ENCODE measurements at places on chromosomes 12 and 14.

GRCh38 chr14:50013198-50013918, 103.0 kb downstream of the VCPKMT start:
- DNase-seq, result no peak

DNA sequence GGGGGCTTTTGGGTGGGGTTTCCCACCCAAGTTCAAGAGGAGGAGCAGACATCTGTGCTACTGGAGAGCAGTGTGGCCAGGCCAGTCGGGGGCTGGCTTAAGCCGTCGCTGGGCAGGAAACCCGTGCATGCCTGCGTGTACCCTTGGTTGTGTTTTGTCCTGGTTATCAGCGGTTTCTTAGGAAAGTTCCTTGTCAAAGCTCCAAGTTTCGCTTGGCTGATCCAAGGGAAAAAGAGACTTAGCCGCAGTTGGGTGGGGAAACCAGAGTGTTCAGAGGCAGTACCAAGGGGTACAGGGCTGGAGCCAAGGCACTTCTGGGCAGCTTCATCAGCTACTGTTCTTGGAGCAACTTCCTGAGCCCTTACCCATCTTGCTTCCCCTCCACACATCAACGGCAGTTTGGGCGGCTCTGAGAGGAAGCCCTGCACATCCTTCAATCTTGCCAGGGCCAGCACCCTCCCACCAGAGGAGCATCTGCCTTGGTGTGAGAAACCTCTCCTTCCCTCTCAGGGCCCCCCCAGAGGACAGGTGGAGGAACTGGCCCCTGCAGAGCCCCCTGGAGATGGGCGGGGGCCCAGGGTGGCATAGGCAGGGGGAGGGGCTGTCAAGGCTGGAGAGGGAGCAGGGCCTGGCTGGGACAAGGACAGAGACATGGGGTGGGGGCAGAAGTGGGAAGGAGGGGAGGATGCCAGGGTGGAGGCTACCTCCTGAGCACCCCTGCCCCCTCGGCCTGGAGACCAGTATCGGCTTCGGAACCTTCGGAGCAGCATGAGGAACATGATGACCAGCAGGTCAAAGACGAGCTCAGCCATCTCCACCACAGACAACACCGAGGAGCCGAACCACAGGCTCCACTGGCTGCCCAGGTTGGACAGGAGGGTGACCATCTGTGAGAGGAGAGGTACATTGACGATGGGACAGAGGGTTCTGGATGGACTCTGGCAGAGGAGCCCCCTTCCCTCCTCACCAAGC, 5.8 kb upstream of the TNFRSF1A start:
- no peak for DNase-seq

DNA sequence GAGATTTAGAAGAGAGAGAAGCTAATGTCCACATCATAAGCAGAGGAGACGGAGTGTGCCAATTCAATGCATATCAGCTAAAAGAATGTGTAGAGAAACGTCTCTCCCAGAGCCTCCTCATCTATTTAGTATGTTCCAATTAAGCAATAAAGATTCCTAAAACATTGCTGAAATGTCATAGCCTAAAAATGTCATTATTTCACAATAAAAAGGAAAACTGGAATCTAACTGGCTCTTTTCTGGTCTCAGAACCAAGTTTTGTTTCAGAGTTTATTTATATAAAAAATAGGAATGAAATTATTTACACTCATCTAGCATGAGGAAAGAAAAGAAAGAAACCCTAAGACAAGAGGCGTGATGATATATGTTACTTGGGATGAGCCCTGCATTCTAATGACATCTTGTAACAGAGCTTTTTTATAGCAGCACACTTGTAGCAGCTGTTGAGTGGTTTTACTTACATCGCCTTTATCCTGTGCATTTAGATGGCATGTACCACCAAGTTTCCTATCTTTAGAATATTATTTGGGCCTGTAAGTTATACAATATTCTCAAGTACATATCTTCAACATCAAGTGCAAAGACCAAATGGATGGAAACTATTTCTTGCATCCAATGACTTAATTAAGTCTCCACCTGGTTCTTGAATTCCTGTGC, 266.3 kb upstream of the PRKD1 start:
- DNase-seq, result no peak

- no peak for DNase-seq
Measured at GRCh38 chr12:3542911-3543310, 51.9 kb downstream of the PRMT8 start.

GRCh38 chr12:1811281-1811947, 9.0 kb upstream of the LRTM2 start:
- peak; percentile 39 for DNase-seq

- no peak for DNase-seq
Measured at GRCh38 chr12:89864411-89864810, 155.8 kb upstream of the ATP2B1 start.

DNA sequence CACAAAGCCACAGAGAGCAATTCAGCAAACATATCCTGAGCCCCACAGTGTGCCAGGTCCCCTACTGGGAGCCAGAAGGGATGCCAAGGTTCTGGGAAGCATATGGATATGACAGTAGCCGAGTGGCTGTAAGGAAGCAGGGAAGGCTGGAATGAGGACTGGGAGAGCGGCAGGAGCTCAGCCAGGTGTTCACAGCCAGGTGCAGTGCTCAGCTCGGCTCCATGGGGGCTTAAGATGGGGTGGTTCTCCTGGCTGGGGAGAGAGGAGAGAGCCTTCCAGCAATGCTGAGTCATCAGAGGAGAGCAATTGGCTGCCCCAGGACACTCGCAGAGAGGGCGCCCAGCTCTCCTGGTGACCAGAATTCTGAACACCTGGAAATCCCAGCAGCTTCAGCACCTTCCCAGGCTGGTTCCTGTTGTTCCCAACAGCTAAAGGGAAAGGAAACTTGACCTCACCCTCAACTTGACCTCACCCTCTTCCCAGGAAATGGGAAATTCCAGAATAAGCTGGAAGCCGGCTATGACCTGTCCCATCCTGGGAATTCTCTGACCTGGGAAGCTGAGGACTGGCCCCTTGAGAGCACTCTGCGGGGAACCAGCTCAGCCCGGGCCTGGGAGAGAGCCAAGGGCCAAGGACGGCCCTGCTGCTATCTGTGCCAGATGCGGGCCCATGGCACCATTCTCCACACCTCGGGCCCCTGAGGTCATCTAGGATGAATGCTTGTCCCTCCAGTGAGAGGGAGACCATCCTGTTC, 34.6 kb downstream of the SLC6A12 start:
- DNase-seq, result no peak

DNA sequence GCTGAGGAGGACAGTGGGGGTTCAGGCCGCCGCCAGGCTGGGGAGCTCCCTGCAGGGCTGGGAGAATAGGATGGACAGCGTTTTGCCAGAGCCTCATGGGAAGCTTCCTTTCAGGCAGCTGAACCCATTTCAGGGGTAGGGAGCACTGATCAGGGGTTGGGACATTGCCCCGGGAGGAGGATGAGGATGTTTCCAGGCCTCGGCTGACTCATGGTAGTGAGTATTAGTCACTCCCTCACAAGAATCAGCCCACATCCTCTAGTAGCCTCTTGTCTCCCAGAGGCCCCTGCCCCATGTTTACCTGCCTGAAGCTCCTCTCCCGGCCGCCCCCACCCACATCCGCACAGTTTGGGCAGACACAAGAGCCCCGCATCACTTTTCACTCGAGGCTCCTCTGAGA, 89.8 kb downstream of the ZFP36L1 start:
- no peak for DNase-seq

DNA sequence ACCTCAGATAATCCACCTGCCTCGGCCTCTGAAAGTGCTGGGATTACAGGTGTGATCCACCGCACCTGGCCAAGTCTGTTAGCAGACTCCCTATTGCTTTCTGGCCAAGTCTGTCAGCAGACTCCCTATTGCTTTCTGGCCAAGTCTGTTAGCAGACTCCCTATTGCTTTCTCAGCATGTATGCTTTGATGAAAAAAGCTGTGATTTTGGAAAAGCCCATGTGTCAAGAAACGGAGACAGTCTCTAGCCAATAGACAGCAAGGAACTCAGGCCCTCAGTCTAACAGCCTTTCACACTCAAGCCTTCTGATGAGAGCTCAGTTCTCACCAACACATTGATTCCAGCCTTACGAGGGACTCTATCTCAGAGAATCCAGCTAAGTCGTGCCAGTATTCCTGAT, 158.8 kb upstream of the KRR1 start:
- no peak for DNase-seq

DNA sequence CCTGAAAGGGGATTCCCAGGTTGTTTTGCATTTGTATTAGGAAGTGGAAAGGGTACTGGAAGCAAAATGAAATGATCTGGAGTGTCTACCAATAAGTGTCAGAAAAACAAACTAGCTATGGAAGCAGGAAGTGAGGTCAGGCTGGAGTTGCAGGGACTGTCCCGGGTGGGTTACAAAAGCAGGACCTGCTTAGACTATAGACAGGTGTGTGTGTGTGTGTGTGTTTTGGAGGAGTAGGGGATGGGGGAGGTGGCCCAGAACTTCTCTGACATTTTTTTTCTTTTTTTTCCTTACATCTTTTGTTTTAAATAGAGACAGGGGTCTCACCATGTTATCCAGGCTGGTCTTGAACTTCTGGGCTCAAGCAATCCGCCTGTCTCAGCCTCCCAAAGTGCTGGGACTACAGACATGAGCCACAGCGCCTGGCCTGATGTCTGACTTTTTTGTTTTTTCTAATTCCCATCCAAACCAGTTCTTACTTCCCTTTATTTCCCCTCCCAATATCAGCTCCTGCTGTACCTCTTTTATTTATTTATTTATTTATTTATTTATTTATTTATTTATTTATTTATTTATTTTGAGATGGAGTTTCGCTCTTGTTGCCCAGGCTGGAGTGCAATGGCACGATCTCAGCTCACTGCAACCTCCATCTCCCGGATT, 512 bp upstream of the RND1 start:
- no peak for DNase-seq

GRCh38 chr12:59652130-59652529, 56.3 kb downstream of the SLC16A7 start:
- DNase-seq, result no peak

All from stimulated activated CD4-positive, alpha-beta T cell treated with anti-CD3 and anti-CD28 coated beads, Interleukin-1b, Interleukin-23, amount 100 ng/mL, for 4 hours (primary cell).